MM.1S (cell line): ENCODE measurements at places on chromosomes 11 and 22.

GRCh38 chr11:103978616-103979595 lies 57.5 kb upstream of the DDI1 start:
- no peak for DNase-seq

DNA sequence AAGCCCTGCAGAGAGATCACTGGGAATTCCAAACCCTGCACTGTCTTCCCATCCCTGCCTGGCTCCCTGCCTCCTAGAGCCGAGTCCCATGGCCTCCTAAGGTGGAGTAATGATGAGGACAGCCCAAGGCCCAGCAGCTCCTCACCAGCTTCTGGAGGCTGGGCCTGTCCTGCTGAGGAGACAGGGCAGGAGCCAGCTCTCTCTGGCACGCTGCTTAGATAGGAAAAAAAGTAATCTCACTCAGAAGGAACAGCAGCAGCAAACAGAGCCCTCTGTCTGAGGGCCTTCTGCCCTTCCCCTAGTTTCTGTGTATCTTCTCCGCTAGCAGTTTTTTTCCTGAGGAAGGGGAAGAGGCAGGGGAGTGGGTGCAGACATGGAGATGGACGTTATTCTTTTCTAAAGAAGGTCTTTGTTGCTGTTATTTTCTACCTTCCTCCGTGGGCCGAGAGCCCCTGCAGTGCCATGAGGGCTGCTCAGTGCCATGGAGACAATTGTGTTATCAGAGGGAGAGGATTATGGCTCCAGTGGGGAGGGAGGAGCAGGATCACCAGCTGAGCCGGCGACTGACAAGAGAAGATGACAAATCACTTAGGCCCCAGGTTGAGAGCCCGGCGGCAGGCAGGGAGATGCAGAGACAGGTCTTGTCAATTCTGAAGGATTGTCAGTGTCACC lies 315.3 kb downstream of the BUD13 start:
- DNase-seq = no peak

DNA sequence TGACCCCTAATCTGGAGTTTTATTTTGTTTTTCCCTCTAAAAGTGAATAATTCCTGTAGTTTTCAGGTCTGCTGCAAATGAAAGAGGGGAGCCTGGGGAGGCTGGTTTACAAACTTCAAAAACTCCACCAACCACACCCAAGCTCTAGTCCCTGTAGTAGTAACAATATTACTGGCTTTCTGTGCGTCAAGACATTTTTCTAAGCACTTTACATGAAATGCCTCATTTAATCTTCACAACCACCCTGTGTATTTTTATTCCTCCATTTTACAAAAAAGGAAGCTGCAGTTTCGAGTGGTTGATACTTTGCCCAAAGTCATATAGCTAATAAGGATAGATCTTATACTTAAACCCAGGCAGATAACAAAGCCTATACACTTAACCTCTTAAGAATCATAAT lies 23.5 kb downstream of the CTNND1 start:
- no peak for DNase-seq

- DNase-seq = no peak
Observed at GRCh38 chr11:122617297-122617696, 38.2 kb upstream of the UBASH3B start.

DNA sequence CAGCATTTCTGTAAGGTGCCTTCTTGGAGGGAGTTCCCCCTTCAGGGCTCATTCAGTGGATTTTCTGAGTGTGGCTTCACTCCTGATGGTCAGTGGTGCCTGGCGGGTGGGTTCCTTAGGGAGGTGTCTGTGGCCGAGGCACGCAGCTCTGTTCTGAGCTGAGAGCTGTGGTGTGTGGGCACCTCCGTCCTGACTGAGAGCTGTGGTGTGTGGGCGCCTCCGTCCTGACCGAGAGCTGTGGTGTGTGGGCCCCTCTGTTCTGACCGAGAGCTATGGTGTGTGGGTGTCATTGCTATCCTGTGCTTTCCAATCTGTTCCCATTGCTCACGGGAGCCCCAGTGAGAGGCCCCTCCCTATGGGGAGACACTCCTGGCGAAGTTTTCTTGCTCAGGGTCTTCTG lies 39.8 kb downstream of the MUC6 start:
- no peak for DNase-seq

GRCh38 chr11:35549787-35550186 lies 24.4 kb upstream of the PAMR1 start:
- DNase-seq = no peak

DNA sequence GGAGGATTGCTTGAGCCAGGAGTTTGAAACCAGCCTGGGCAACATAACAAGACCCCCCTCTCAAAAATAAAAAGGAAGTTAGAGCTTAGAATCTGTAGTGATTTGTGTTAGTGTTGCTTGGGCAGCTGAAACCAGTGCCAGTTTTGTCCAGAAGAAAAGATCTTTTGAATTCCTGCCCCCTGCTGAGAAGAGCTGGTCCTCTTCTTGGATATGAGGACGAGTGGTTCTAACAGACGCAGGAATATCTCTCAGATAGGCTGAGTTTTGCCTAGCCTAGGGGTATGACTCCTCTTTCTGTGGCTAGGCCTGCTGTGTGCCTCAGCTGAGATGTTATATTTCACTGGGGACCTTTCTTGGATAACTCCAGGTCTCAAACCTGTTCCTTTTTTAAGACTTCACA lies 102.8 kb downstream of the STIM1 start:
- DNase-seq = no peak

DNA sequence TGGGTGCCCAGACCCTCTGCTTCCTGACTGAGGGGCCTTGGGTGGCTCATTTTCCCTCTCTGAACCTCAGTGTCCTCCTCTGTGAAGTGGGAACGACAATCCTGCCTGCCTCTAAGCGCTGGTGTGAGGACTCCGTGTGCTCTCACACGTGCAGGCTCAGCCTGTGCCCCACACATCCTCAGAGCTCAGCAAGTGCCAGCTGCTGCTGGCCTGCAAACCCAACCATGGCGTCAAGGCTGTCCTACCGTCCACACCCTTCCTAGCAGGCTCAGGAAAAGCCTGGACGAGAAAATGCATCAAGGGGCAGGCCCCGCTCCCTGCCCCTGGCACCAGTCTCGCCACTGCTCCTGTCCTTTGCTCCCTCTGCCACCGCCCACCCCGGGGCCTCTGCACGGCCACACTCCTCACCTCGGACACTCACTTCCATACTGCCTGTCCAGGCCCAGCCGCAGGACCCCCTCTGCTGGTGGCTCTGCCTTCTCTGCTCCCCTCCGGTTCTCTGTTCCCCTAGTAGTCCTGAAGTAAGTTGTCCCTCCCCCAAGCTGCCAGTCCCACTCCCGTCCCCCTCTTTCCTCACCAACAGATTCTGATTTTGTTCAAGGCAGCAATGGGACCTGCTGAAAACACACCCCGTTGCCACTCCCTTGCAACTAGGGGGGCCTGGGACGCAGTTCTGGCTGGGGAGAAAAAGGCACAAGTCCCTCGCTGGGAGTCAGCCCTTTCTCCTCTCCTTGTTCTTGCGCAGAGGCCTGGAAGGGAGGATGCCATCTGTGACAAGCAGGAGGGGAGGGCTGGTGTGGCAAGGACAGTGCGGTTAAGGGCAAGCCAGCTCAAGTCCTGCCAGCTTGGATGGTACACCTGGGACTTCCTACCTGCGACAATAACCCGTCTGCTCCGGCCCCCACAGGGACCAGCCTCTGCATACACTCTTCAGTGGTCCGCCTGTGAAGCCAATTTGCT lies 62.2 kb downstream of the ARFGAP3 start:
- no peak for DNase-seq
